ENCODE measurements at places on chromosomes 4 and X. TPM values are rescaled to one million over a fixed set of nuclear protein-coding genes. Genes with fewer than 3 reads are reported as not detected.

DNA sequence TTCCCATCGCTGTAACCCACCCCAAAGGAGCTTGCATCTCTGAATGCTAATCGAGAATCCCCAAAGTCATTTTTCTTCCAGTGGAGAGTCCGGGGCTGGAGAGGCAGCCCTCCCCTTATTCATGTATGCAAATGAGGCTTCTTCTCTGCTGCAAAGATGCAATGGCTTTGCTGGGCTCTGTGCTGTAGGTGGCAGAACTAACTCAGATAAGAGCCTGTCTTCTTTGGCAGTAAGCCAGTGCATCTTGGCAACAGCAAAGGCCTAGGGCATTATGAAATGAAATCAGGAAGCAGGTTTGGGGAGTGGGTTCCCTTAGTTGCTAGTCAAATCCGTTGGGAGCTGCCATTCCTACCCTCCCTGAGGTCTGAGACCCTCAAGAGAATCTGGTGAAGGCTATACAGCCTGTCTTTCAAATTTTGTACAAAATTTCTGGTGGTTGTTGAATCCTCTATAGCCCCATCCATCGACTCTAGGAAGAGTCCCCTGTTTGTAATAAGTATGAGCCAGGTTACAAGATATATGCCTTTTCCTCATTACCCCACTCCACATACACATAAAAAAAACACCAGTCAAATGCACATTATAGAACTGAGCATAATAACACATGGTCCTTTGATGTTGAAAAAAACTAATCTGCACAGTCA lies 290.6 kb upstream of the TAPT1 start:
- no peak overlapping the region for H3K27ac ChIP-seq
- no peak overlapping the region for H3K4me3 ChIP-seq
- H3K36me3 ChIP-seq: no peaks in the 10 kb centered on the region
- no peaks in the 10 kb centered on the region for H3K27me3 ChIP-seq

- no peak for DNase-seq
- H3K36me3 ChIP-seq: no peaks in the 10 kb centered on the region
- H3K4me3 ChIP-seq: no peak overlapping the region
- H3K27me3 ChIP-seq: no peaks in the 10 kb centered on the region
- peaks cover 14% of the 10 kb centered on the region for H3K4me1 ChIP-seq
Measured at GRCh38 chrX:20372533-20372932, 105.8 kb upstream of the RPS6KA3 start.

DNA sequence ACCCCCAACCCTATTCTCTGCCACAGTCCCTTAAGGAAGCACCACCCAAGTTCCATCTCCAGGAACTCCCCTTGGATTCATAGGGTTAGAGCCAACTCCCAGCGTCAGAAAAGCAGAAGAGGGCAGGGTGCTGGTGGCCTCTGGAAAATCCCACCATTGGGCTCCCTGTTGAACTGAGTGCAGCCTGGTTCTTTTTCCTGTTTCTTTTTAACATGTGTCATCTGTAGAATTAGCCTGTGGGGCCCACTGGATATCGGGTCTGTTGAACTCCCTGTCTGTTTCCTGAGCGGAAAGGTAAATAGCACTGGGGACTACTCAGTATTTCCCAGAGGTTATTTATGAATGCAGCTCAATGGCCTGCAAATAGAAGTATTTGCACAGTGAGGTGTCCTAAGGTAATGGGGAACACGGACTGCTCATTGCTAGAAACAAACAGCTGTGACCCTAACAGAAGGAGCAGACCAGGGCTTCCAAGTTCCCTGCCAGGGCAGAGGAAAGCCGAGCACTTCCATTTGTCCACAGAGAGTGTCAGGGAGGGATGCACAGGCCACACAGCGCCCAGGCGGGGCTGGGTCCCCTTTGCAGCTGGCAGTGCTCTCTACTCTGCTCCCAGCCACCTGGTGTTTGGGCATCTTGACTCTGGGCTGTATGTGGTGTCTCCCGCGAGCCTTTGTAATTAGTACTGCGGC lies 102.6 kb downstream of the FHDC1 start:
- DNase-seq: no peak
- peaks cover 7% of the 10 kb centered on the region for H3K4me1 ChIP-seq
- no peak overlapping the region for H3K4me3 ChIP-seq
- H3K36me3 ChIP-seq: no peaks in the 10 kb centered on the region
- no peak overlapping the region for H3K27ac ChIP-seq
- H3K27me3 ChIP-seq: no peaks in the 10 kb centered on the region

- no peaks in the 10 kb centered on the region for H3K36me3 ChIP-seq
- peak; percentile 70 for DNase-seq
- H3K27me3 ChIP-seq: no peaks in the 10 kb centered on the region
- no peak overlapping the region for H3K27ac ChIP-seq
Measured at GRCh38 chrX:154654372-154654771, 993 bp upstream of the CTAG2 start.

DNA sequence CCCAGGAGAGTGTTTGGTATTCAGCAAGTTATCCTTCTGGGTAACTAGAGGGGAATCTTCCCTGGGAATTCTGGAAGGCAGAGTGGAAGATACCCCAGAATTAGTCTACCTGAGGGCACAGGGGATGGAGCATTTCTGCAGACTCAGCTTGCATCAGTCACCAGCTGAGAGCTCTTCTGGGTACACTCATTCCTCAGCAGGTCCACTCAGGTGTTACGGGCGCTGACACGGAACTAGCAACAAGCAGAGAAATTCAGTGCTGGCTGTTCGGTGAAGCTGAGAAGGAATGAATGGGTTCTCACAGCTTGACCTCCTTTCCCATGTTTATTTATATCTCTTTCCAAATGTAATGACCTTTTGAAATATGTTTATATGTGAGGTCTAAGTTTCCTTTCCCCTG lies 106.0 kb upstream of the PNPLA4 start:
- DNase-seq: no peak
- no peaks in the 10 kb centered on the region for H3K27me3 ChIP-seq
- no peaks in the 10 kb centered on the region for H3K4me1 ChIP-seq
- H3K27ac ChIP-seq: no peak overlapping the region

DNA sequence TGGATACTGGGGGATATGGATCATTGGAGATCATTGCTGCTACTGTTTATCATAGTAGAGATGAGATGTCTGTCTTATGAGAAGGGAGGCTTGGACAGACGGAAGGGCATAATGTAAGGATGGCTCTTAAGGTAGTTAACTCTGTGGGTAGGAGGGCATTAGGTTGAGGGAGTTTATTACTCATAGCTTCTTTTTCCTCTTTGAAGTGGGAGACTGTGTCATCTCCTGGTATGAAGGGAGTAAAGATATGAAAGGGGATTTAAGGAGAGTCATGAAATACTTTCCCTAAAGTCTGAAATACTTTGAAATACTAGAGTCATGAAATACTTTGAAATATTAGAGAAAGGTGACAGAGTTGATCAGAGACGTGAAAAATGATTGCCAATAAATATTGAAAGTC lies 255.5 kb upstream of the PITX2 start:
- no peaks in the 10 kb centered on the region for H3K4me1 ChIP-seq
- H3K27ac ChIP-seq: no peak overlapping the region
- no peak overlapping the region for H3K4me3 ChIP-seq
- H3K36me3 ChIP-seq: no peaks in the 10 kb centered on the region

DNA sequence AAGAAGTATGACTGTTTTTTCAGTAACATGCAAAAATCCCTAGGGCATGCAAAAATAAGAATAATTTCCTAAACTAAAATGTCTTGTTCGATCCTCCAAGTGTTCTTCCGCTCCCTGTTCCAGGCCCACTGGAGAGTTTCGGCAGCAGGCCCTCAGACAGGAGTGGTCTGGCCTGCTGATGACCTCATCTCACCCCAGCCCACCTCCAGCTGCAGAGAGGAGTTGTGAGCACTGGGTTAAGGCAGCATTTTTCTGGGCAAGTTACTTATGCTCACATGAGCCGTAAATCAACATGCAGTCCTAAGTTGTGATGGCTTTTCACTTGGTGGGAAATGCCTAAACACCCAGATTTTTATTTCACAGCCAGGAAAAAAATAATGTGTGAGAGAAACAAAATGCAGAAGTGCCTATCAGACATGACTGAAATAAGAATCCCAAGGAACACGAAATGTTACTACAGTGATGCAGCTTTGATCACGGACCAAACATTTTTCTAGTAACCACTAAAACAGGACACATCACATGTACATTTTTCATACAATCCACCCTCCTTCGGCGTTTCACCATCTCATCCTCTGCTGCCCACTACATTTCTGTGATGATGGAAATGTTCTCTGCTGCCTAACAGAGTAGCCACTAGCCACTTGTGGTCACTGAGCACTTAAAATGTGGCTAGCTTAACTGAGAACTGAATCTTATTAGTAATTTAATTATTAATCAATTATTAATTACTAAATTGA lies 153.3 kb upstream of the TBL1X start:
- no peak overlapping the region for H3K27ac ChIP-seq
- no peak overlapping the region for H3K4me3 ChIP-seq
- no peaks in the 10 kb centered on the region for H3K4me1 ChIP-seq
- DNase-seq: no peak

- no peak overlapping the region for H3K4me3 ChIP-seq
- no peaks in the 10 kb centered on the region for H3K4me1 ChIP-seq
- DNase-seq: no peak
- no peak overlapping the region for H3K27ac ChIP-seq
Measured at GRCh38 chrX:96721354-96721753, 36.7 kb downstream of the DIAPH2 start.

- H3K4me1 ChIP-seq: no peaks in the 10 kb centered on the region
- H3K27me3 ChIP-seq: no peaks in the 10 kb centered on the region
- no peak overlapping the region for H3K4me3 ChIP-seq
- no peak overlapping the region for H3K27ac ChIP-seq
- DNase-seq: no peak
Measured at GRCh38 chrX:9374555-9374954, 90.3 kb upstream of the TBL1X start.

GRCh38 chrX:140933016-140933415 lies 69.4 kb upstream of the SPANXB1 start:
- no peaks in the 10 kb centered on the region for H3K36me3 ChIP-seq
- no peak overlapping the region for H3K27ac ChIP-seq
- no peak for DNase-seq
- H3K4me3 ChIP-seq: no peak overlapping the region
- no peaks in the 10 kb centered on the region for H3K4me1 ChIP-seq
- H3K27me3 ChIP-seq: no peaks in the 10 kb centered on the region

Gene NEUROG2
- not detected for polyA plus RNA-seq

- peaks cover 2% of the 10 kb centered on the region for H3K4me1 ChIP-seq
- no peaks in the 10 kb centered on the region for H3K36me3 ChIP-seq
- no peaks in the 10 kb centered on the region for H3K27me3 ChIP-seq
- peak overlapping the region; percentile 63 for H3K27ac ChIP-seq
- no peak overlapping the region for H3K4me3 ChIP-seq
Measured at GRCh38 chr4:185914583-185915199, 102.7 kb upstream of the SORBS2 start.

DNA sequence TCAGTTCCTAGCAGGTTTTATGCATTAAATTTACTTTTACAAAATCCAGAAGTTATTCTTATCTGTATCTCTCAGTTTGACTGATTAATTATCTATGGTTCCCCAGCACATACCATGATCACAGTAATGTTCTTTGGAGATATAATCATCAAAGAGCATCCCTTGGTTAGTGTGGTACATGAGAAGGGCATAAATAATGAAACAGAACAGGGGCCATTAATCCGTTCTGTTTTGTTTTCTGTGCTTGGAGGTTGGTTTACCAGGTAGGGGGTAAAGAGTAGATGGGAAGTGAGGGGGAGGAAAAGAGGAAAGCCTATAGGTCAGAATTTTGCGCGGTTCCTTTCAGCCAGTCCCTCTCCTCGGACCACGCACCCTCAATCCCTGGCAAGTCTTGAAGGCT lies 718.7 kb upstream of the TENM3 start:
- no peaks in the 10 kb centered on the region for H3K4me1 ChIP-seq
- H3K4me3 ChIP-seq: no peak overlapping the region
- no peaks in the 10 kb centered on the region for H3K36me3 ChIP-seq
- H3K27me3 ChIP-seq: no peaks in the 10 kb centered on the region
- H3K27ac ChIP-seq: no peak overlapping the region
- DNase-seq: no peak

Gene GPR119
- not detected for polyA plus RNA-seq

Gene H2BW2
- polyA plus RNA-seq: not detected

GRCh38 chr4:120053911-120054310 lies 12.7 kb downstream of the MAD2L1 start:
- H3K27me3 ChIP-seq: no peaks in the 10 kb centered on the region
- H3K4me3 ChIP-seq: no peak overlapping the region
- H3K36me3 ChIP-seq: no peaks in the 10 kb centered on the region

- no peak for DNase-seq
- peak overlapping the region; percentile 13 for H3K27ac ChIP-seq
- H3K4me1 ChIP-seq: no peaks in the 10 kb centered on the region
- H3K36me3 ChIP-seq: no peaks in the 10 kb centered on the region
- no peaks in the 10 kb centered on the region for H3K27me3 ChIP-seq
Measured at GRCh38 chr4:76270244-76271175, 19.0 kb downstream of the FAM47E start.

GRCh38 chrX:19742826-19743225 lies 144.6 kb downstream of the SH3KBP1 start:
- no peak overlapping the region for H3K27ac ChIP-seq
- no peaks in the 10 kb centered on the region for H3K27me3 ChIP-seq
- no peaks in the 10 kb centered on the region for H3K36me3 ChIP-seq

Gene GAGE12H
- polyA plus RNA-seq: not detected

- H3K27ac ChIP-seq: no peak within 1 kb of the TSS
- peak within 1 kb of the TSS; percentile 20 for H3K4me3 ChIP-seq
- no peaks in the 10 kb centered on the region for H3K4me1 ChIP-seq
Measured at GRCh38 chr4:115113506-115114106, at the start of gene NDST4. Gene NDST4, minus strand, starts transcription at chr4:115113620. Its CDS starts 36,584 bp downstream, at chr4:115077036.

DNA sequence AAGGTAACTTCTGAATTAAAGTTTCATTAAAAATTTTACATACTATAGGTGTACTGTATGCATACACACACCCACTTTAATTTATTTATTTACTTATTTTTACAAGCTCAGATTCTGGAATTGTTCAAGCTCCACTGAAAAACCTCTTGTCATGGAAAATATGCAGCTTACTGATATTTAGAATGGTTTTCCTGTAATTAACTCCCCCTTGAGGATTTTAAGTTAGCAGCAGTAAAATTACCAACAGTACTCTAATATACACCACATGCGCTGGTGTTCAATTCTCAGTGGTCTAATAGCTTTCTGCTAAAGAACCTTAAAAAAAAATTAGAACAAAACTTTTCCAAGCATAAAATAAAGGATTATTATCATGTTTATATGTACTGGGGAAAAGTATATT lies 12.0 kb downstream of the MAB21L2 start:
- DNase-seq: no peak
- H3K27ac ChIP-seq: no peak overlapping the region
- H3K4me3 ChIP-seq: no peak overlapping the region
- H3K36me3 ChIP-seq: peaks cover 6% of the 10 kb centered on the region
